Aorta (tissue), 5 donors: ENCODE measurements at places on chromosomes 6 and 20. TPM values are rescaled to one million over a fixed set of nuclear protein-coding genes. Genes with fewer than 3 reads are reported as not detected.

PRR18 gene
- total RNA-seq: not detected

PCNA gene
- 21.9 TPM for total RNA-seq

MRAP2 gene
- total RNA-seq: 74.4 TPM

CLVS2 gene
- total RNA-seq: 0.03 TPM

GSTA3 gene
- not detected for total RNA-seq

RUNX2 gene
- total RNA-seq: 2.3 TPM

C2 gene
- total RNA-seq: 46.6 TPM

ZSCAN23 gene
- 2.9 TPM for total RNA-seq

ZNF391 gene
- total RNA-seq: 4.5 TPM

ZGPAT gene
- 20.8 TPM for total RNA-seq

- no peaks in the 10 kb centered on the region for H3K27me3 ChIP-seq
- H3K4me1 ChIP-seq: no peaks in the 10 kb centered on the region
- no peaks in the 10 kb centered on the region for H3K36me3 ChIP-seq
- peak; percentile 16 for DNase-seq
- H3K4me3 ChIP-seq: no peak overlapping the region
Measured at GRCh38 chr6:115131709-115132490, 789.1 kb upstream of the HS3ST5 start.

DNA sequence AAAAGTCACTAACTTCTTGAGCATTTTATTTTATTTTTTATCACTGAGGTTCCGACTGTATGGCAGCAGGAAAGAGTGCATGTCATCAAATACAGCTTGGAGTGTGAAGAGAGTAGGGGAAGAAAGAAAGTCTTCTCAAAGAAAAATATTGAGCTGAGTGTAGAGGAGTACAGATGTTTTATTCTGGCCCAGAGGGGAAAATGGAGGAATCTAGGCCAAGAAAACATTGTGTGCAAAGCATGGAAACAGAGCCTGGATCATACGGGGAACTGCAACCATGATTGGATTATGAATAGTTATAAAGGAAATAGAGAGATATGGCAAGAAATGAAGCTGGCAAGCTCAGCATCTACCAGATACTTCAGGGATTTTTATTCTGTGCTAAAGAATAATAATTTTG is 104.2 kb upstream of the SCGN start:
- no peak overlapping the region for H3K27ac ChIP-seq
- DNase-seq: no peak
- H3K4me1 ChIP-seq: no peaks in the 10 kb centered on the region
- H3K27me3 ChIP-seq: no peaks in the 10 kb centered on the region
- H3K4me3 ChIP-seq: no peak overlapping the region
- H3K36me3 ChIP-seq: peaks cover 2% of the 10 kb centered on the region

DNA sequence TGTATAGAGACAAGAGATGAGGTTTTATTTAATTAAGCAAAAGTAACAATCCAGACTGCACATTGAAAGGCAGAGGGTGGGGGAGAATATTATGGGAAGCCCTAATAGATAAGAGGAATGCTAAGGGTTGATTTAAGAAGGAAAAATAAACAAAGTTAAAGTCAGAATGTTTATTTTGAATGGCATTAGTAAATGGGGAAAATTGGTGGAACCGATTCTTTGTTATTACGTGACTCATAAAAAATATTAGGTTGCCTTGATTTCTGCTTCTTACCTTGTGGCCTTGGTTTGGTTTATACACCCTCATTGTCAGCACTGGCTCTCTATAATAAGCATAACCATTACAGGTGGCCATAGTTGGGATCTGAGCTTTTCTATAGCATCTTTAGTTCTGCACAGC is 674.8 kb upstream of the CITED2 start:
- no peaks in the 10 kb centered on the region for H3K36me3 ChIP-seq
- peaks cover 3% of the 10 kb centered on the region for H3K4me1 ChIP-seq
- no peak overlapping the region for H3K4me3 ChIP-seq
- H3K27me3 ChIP-seq: no peaks in the 10 kb centered on the region

GRCh38 chr6:35230498-35230897 is 16.7 kb downstream of the SCUBE3 start:
- no peak overlapping the region for H3K4me3 ChIP-seq
- no peak for DNase-seq
- H3K36me3 ChIP-seq: peaks cover 2% of the 10 kb centered on the region
- no peaks in the 10 kb centered on the region for H3K27me3 ChIP-seq
- H3K27ac ChIP-seq: peak overlapping the region; percentile 54

GRCh38 chr6:46393161-46393939 is 97.9 kb downstream of the RCAN2 start:
- no peak for DNase-seq
- peaks cover 13% of the 10 kb centered on the region for H3K4me1 ChIP-seq
- peaks cover 2% of the 10 kb centered on the region for H3K36me3 ChIP-seq
- H3K27ac ChIP-seq: no peak overlapping the region

- DNase-seq: no peak
- no peaks in the 10 kb centered on the region for H3K4me1 ChIP-seq
- H3K27me3 ChIP-seq: no peaks in the 10 kb centered on the region
- H3K27ac ChIP-seq: no peak overlapping the region
Measured at GRCh38 chr6:156585859-156586258, 191.3 kb upstream of the ARID1B start.

GRCh38 chr6:40506954-40507353 is 80.2 kb downstream of the LRFN2 start:
- H3K4me3 ChIP-seq: no peak overlapping the region
- no peaks in the 10 kb centered on the region for H3K36me3 ChIP-seq
- no peaks in the 10 kb centered on the region for H3K27me3 ChIP-seq
- H3K27ac ChIP-seq: no peak overlapping the region
- H3K4me1 ChIP-seq: no peaks in the 10 kb centered on the region

DNA sequence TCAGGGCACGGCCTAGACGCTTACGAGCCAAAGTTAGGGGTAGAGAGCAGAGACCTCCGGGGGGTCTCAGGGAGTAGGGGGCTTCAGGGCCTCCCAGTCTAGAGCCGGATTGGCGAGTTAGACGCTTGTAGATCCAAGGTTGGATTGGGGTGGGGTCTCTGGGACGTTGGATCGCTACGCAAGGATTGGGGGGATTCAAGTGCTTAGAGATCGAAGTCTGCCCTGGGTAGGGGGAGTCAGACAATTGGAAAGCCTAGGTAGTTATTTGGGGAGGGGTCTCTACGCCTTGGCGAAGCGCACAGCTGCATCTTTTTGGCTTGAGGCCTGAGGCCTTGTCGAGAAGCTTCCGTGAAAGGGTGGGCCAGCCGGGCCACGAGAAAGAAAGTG is 469 bp downstream of the STX16 start:
- peaks cover 7% of the 10 kb centered on the region for H3K4me1 ChIP-seq
- H3K4me3 ChIP-seq: peak overlapping the region; percentile 78
- no peaks in the 10 kb centered on the region for H3K36me3 ChIP-seq
- no peaks in the 10 kb centered on the region for H3K27me3 ChIP-seq
- peak overlapping the region; percentile 55 for H3K27ac ChIP-seq

DNA sequence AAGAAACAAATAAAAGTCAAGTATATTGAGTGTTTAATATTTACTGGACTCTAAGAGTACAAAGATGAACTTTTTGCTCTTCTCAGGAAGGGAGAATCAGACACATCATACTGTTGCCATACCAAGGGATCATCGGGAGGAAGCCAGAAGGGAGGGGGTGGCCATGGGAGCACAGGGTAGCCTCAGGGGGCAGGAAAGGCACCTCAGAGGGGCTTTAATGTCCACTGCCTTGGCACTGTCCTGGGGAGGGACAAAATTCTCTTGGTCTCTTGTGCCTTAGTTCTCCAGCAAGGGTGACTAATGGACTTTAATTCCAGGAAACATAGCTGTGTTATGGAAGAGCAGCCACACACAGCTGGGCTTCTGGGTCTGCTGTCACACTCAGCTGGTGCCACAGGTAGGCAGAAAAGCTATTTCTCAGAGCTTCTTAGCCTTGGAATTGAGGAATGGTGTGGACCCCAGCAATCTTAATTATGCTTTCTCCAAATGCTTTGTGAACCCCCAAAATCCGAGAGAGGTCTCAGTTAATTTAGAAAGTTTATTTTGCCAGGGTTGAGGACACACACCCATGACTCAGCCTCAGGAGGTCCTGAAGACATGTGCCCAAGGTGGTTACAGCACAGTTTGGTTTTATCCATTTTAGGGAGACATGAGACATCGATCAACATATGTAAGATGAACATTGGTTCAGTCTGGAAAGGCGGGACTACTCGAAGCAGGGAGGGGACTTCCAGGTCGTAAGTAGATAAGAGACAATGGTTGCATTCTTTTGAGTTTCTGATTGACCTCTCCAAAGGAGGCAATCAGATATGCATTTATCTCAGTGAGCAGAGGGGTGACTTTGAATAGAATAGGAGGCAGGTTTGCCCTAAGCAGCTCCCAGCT is 53.2 kb downstream of the MRAP2 start:
- no peaks in the 10 kb centered on the region for H3K36me3 ChIP-seq
- H3K4me3 ChIP-seq: no peak overlapping the region
- DNase-seq: no peak
- H3K27me3 ChIP-seq: no peaks in the 10 kb centered on the region
- peaks cover 2% of the 10 kb centered on the region for H3K4me1 ChIP-seq
- H3K27ac ChIP-seq: no peak overlapping the region

DNA sequence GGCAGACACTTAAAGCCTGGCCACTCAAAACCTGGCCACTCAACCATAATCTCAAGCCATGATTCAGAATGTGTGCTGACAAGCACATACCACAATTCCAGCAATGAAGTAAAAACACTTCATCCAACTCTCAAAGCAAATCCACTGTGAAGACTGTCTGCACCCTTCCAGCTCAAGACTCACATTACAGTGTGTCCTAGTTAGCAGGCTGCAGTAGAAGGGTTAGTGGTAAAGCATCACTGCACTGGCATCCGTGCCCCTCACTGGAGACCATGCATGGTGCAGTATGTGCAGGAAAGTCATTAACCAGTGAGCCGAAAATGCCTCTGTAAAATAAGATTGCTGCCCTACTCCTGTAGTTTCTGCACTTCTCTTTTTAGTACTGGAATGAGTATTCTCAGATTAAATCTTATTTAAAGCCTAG is 43.4 kb downstream of the SLC23A2 start:
- H3K27me3 ChIP-seq: no peaks in the 10 kb centered on the region
- H3K4me1 ChIP-seq: no peaks in the 10 kb centered on the region
- no peaks in the 10 kb centered on the region for H3K36me3 ChIP-seq

DNA sequence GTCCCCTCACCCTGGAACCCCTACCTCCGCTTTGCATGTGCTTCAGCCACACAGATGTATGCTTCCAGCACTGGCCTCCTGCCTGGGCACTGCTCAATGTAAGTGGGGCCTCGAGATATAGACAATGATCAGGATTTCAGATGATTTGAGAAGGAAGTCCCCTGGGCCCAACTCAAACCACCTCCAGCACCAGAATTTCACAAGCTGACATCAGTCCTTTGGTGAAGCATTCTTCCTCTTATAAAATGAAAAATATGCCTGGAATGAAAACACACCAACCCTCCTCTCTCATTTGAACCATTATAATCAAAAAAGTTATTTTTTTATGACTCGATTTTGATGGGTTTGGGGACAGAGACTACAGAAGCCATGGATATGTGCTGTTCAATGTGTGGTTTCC is 48.5 kb downstream of the BTBD3 start:
- H3K4me1 ChIP-seq: no peaks in the 10 kb centered on the region
- no peak overlapping the region for H3K4me3 ChIP-seq
- no peak for DNase-seq
- H3K27ac ChIP-seq: no peak overlapping the region

DNA sequence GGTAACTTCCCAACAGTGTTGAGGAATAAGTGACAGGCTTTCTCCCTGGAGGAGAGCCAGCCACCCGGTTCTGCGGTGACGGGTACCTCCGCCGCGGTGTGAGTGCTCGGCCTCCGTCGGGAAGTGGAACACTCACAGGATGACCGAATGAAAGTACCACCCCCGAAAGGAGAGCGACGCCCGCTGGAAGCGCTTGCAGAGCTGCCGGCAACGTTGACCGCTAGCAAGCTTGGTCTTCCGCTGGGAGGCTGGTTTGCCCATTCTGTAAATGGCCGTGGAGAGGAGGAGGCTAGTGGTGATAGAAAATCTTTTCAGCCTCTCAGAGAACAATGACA is 614 bp upstream of the TMEM242 start:
- peak overlapping the region; percentile 77 for H3K4me3 ChIP-seq
- H3K27me3 ChIP-seq: no peaks in the 10 kb centered on the region
- no peaks in the 10 kb centered on the region for H3K4me1 ChIP-seq
- peak overlapping the region; percentile 5 for H3K27ac ChIP-seq

DNA sequence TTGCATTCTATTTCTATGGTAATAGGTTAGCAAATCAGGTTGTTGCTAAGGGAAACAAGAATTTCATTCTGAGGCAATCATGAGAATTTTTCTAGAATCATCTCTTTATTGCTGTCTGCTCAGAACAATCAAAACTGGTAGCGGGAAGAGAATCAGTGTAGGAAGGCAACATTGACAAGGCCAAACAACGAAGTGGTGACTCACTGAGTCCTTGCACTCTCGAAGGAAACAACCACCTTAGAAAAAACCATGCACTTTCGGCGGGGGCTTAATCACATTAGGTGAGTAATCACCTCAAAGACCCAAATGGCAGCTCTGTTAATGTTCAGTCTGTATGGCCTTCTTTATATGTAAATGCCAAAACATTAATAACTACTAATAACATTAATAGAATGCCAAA is 78.8 kb upstream of the MAP7 start:
- H3K27ac ChIP-seq: no peak overlapping the region
- no peak for DNase-seq
- no peaks in the 10 kb centered on the region for H3K4me1 ChIP-seq
- no peak overlapping the region for H3K4me3 ChIP-seq
- H3K27me3 ChIP-seq: no peaks in the 10 kb centered on the region
- peaks cover 7% of the 10 kb centered on the region for H3K36me3 ChIP-seq

DNA sequence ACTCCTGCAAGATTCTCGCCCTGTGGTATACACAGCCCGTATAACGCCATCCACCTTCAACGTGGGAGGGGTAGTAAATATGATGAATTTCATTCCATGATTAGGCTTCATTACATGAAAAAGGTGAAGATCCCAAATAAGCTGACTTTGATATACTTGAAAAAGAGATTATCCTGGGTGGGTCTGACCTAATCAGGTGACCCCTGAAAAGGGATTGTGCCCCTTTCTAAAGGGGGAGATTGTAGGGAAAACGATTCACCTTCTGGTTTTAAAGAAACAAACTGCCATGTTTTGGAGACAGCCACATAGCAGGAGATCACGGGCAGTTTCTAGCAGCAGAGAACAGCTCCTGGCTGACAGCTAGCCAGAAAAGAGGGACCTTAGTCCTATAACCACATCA is 155.1 kb upstream of the SMLR1 start:
- no peak overlapping the region for H3K27ac ChIP-seq
- no peaks in the 10 kb centered on the region for H3K4me1 ChIP-seq
- H3K36me3 ChIP-seq: no peaks in the 10 kb centered on the region
- no peak for DNase-seq
- no peak overlapping the region for H3K4me3 ChIP-seq
- no peaks in the 10 kb centered on the region for H3K27me3 ChIP-seq

GRCh38 chr20:11379257-11380011 is 538.3 kb upstream of the BTBD3 start:
- H3K4me1 ChIP-seq: no peaks in the 10 kb centered on the region
- no peaks in the 10 kb centered on the region for H3K36me3 ChIP-seq
- no peak overlapping the region for H3K27ac ChIP-seq
- no peak overlapping the region for H3K4me3 ChIP-seq
- no peak for DNase-seq
- H3K27me3 ChIP-seq: no peaks in the 10 kb centered on the region

DNA sequence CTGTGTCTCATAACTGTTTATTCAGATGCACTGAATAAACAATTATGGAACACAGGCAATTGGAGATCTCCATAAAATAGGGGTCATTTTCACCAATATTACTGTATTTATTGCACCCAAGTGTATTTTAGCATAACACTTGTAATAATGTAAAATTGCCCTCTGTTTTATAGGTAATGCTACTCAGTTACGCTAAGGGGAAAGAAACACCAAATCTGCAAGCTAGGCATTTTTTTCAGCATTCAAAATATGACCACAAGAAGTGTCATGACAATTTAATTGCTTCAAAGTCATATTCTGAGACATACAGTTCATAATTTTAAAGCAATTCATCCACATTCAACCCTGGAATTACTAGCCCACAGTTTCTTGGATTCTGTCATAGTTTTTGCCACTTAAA is 643.2 kb upstream of the NOX3 start:
- DNase-seq: no peak
- H3K4me1 ChIP-seq: no peaks in the 10 kb centered on the region
